ENCODE measurements at places on chromosomes 3 and 15.

GRCh38 chr3:53811143-53811927 is 34.9 kb downstream of the CHDH start:
- no peak for DNase-seq

DNA sequence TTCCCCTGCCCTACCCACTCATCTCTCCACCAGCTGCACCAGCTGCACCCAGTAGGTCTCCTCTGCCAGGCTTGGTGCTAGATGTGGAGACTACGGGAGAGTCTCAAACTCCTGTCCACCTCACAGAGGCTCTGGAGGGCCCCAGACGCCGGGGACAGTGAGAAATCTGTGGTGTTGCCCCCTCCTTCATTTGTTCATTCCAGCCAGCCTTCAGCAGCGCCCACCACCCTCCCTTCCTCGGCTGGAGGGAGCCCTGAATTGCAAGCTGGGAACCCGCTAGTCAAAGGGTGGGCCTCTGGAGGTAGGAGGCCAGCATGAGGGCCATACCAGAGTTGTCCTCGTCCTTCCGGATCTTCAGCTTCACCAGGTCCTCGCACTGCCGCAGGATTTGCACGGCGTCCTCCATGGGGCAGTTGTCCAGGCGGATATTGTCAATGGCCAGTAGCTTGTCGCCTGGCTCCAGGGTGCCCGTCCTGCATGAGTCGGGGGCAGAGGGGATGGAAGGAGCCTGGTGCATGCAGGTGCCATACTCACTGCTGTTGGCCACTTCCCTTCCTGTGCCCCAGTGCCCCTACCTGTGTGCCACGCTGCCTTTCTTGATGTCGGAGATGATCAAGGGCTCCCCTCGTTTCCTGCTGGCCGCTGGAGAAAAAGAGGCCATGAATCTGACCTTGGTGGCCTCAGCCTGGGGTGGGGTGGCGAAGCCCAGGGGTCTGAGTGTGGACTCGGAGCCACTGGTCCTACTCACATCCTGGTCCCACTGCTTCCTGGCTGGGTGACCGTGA is 29.1 kb downstream of the GRIP2 start:
- no peak for DNase-seq

DNA sequence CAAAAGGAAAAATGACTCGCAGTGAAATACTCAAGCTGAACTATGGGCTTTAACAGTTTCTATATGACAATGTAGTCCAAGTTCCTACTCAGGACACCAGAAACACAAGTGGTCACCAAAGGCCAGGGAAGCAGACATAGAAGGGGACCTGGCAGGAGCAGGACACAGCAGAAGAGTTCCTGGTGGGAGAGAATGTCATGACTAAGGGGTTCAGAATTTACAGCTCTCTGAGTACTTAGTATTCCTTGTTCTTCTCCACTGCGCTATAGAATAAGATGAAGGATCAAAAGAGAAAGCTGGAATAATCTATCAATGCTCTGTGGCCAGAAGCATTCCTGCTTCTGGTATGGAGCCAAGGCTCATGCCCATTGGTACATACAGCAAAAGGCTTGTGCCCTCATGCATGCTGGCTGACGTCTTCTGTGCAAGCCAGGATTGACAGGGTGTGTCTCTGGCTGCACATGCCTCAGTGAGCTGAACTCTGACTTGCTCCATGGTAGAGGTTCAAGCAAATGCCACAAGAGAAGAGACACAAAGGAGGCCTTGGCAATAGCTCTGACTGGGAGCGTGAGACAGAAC is 128.7 kb upstream of the SLC2A2 start:
- no peak for DNase-seq

DNA sequence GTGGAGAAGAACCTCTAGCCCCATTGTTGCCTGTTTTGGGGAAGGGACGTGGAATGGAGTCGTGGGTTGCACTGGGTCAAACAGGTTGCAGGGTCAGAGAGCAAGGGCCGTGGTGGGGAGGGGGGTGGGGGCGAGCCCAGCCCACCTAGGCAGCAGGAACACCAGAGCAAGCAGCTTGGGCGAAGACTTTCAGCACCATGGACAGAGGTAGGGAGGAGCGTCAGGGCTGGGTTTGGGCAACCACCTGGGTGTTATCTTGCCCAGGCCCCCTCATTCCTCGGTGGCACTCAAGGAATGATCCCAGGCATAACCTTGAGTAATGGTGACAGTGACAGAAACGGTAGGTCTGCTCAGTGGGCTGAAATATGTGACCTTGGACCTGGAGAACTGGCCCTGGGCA is 45.9 kb upstream of the TMEM115 start:
- no peak for DNase-seq

- no peak for DNase-seq
Observed at GRCh38 chr3:28844298-28845005, 436.4 kb upstream of the RBMS3 start.

- DNase-seq, result no peak
Observed at GRCh38 chr15:88874684-88875083, 20.7 kb downstream of the HAPLN3 start.

- DNase-seq, result no peak
Observed at GRCh38 chr3:185221203-185221602, 32.6 kb downstream of the EHHADH start.

DNA sequence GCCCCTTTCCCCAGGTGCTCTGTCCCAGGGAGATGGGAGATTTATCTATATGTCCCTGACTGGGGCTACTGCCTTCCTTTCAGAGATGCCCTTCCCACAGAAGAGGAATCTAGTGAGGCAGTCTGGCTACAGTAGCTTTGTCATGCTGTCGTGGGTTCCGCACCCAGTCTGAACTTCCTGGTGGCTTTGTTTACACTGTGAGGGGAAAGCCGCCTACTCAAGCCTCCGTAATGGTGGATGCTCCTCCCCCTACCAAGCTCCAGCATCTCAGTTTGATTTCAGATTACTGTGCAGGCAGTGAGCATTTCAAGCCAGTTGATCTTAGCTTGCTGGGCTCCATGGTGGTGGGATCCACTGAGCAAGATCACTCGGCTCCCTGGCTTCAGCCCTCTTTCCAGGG is 35.4 kb upstream of the SLC7A14 start:
- DNase-seq, result no peak

- DNase-seq, result no peak
Observed at GRCh38 chr3:18396428-18396827, 28.7 kb downstream of the SATB1 start.

GRCh38 chr3:78353231-78353630 is 1313.3 kb downstream of the ROBO2 start:
- DNase-seq, result no peak

GRCh38 chr3:55159016-55159415 is 231.2 kb upstream of the LRTM1 start:
- no peak for DNase-seq

DNA sequence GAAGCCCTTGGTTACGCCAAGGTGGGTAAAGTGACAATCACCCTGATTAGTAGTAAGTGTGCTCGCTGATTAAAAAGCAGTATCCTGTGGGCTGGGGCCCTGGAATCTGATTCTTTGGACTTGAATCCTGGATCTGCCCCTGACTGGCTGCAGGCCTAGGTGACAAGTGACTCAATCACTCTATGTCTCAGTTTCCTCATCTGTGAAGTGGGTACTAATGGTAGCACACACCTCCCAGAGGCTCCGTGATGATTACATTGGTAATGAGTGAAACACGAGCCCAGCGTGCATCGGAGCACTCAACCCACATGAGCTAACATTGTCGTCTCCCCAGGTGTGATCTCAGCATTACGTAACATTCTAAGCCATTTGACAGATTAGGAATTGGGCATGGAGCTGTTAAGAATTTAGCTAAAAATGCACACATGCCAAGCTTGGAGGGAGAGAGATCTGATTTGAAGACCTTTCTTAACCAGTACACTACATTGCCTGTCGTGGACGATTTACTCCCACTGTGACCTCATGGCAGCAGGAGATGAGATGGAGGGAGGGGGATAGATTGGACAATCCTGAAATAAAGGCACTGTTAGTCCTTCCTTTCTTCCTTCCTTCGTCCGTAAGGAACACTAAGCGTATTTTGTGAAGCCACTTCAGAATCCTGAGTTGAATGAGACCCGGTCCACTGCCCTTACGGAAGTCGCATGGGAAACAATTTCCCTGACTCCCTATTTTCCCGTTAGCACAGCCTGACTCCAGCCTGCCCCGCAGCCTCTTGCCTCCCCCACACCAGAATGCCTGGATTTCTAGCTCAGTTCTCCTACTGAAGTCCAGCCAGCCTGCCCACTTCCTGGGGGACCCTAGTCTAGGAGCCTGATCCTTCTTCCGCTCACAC is 32.1 kb downstream of the MGLL start:
- DNase-seq, result no peak

GRCh38 chr3:102141928-102142239 is 292.6 kb downstream of the NFKBIZ start:
- DNase-seq, result no peak

DNA sequence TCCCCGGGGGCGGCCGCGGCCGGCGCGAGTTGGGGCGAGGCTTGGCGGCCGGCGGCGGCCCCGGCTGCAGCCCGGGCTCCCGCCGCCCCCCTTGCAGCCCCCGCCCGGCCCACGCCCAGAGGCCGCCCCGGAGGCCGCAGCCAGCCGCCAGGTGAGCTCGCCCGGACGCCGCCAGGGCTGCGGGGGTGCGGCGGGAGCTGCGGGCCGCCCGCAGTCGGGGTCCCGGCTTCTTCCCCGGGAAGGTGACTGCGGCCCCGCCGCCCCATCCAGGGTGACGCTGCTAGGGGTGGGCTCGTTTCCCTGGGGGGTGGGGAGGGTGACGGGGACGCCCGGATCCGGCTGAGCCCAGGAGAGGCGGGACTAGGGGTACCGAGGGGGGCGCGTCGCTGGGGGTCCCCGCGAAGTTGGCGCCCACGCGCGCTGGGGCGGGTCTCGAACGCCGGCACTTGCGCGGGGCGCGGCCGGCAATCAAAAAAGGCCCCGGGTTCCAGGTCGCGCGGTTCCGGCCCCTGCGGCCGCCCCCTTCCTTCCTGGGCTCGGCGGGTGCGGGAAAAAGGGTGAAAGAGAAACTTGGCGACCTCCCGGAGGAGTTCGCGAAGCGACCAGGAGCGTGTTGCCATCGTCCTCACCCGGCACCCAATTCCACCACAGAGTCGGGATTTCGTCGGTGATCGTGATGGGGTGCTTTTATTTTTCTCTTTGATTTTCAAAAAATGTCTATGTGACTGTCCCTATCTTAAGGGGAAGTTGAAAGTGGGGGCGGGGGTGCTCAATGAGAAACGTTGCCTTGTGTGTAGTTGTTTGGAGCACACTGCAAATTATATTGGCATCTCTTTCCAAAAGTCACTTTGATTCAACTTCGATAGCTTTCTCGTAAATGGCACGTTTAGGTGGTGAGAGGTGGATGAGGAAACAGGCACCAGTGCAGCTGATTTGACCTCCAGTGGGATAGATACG is 619 bp downstream of the ATXN7 start:
- DNase-seq, result no peak

- no peak for DNase-seq
Observed at GRCh38 chr15:56817321-56818080, 84.2 kb upstream of the ZNF280D start.

- no peak for DNase-seq
Observed at GRCh38 chr3:157166561-157166960, 6.6 kb upstream of the CCNL1 start.

DNA sequence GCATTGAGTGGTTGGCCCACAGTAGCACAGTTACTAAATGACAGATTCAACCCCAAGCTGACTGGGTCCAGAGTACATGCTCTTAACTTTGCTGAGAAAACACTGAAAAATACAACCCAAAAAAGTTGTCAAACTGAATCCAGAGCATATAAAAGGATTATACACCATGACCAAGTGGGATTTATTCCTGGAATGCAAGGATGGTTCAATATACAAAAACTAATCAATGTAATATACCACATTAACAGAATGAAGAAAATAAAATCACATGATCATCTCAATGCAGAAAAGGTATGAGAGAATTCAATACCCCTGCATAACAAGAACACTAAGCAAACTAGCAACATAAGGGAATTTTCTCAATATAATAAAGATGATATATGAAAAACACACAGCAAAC is 98.5 kb downstream of the STAG1 start:
- DNase-seq, result no peak

DNA sequence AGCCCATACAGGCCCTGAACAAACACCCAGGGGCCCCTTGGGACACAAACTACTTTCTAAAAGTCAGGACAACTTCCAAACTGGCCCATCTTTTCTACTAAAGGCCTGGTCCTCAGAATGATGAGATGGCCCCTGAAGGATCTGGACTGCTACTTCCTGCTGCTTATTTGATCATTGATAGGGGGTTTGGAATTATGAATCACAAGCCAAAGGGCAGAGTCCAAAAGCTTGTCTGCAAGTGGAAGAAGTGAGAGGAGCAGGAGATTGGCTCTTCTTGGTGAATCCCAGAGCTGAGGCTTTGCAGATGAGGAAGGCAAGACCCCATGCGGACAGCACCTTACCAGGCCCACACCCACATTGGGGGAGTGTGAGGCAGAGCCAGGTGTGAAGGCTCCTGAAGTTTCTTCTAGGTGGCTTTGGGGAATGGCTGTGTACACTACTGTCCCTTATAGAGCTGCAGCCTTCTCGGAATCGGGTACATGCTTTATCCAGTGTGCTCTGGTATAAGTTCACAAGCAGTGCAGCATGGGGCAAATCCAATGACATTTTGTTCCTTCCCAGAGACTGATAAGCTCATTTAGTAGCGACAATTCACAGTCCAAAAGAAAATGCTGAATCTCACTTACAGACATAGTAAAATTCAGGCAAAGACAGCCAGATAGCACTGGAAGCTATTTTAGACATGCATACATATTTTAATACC is 133.1 kb downstream of the RORA start:
- no peak for DNase-seq

- DNase-seq, result no peak
Observed at GRCh38 chr3:194136519-194137007, 615 bp downstream of the HES1 start.

GRCh38 chr3:87161013-87161412 is 66.1 kb upstream of the CHMP2B start:
- no peak for DNase-seq

- no peak for DNase-seq
Observed at GRCh38 chr3:179336345-179336929, 11.1 kb upstream of the MFN1 start.

DNA sequence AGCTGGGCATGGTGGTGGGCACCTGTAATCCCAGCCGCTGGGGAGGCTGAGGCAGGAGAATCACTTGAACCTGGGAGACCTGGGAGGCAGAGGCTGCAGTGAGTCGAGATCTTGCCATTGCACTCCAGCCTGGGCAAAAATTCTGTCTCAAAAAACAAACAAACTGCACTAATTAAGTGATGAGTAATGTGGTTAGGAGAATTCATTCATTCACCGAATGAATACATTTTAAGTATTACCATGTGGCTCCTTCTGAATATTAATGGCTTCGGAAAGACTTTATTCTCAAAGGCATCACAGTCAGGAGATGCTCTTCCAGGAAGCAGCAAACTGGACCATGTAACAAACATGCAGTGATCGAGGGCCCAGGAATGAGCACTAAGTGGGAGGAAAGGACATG is 23.6 kb downstream of the SPTSSB start:
- no peak for DNase-seq

GRCh38 chr15:50594311-50594710 is 47.8 kb upstream of the USP50 start:
- DNase-seq, result no peak

- DNase-seq, result no peak
Observed at GRCh38 chr3:4011166-4011565, 211.9 kb downstream of the LRRN1 start.

DNA sequence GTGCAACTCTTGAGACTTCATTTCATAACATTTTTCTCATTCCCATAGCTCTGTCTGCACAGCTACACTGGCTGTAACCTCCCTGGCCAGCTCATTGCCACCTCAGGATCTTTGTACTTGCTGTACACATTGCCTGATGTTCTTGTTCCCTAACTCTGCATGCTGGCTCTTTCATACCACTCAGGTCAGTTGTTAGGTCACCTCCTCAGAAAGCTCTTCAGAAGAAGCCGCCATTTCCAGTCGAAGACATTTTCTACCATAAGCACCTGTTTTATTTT is 176.2 kb downstream of the AKAP13 start:
- DNase-seq, result no peak

- DNase-seq, result no peak
Observed at GRCh38 chr3:8488877-8489276, 12.7 kb upstream of the LMCD1 start.

Data from urinary bladder (tissue), 4 donors.